Mucosa of gallbladder (tissue), 1 donor: ENCODE measurements at places on chromosomes 13 and 19. TPM values are rescaled to one million over a fixed set of nuclear protein-coding genes. Genes with fewer than 3 reads are reported as not detected.

Gene CD33
- 8.3 TPM for total RNA-seq

DNA sequence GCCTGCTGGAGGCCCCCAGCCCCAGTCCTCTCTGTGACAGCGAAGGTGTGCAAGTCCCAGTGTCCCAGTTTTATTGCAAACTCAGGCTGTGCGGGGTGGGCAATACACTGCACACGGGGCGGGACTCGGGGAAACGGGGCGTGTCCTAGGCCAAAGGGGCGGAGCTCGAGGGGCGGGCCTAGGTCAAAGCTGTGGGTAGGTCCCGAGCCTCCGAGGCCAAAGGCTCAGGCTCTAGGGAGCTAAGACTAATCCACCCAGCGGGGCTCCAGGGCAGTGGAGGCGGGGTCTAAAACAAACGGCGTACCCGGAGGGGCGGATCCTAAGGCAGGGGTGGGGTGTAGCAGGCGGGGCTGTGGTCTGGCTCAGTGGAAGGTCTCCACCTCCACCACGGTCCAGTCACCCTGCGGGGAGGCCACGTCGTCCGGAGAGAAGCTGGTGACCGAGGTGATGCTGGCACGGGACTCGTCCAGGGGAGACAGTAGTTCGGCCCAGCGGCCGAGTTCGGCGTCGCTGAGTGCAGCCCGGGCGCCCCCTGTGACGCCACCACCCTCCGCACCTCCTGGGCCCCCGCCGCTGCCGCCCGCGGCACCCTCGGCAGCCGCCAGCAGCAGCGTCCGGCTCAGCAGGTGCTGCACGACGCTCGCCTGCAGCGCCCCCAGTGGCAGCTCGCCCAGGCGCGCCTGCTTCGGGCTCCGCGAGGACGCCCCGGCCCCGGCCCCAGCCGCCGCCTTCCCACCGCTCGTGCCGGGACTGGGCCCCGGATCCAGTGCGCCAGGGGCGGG, 5.3 kb downstream of the PRR36 start:
- peak; percentile 69 for DNase-seq

DNA sequence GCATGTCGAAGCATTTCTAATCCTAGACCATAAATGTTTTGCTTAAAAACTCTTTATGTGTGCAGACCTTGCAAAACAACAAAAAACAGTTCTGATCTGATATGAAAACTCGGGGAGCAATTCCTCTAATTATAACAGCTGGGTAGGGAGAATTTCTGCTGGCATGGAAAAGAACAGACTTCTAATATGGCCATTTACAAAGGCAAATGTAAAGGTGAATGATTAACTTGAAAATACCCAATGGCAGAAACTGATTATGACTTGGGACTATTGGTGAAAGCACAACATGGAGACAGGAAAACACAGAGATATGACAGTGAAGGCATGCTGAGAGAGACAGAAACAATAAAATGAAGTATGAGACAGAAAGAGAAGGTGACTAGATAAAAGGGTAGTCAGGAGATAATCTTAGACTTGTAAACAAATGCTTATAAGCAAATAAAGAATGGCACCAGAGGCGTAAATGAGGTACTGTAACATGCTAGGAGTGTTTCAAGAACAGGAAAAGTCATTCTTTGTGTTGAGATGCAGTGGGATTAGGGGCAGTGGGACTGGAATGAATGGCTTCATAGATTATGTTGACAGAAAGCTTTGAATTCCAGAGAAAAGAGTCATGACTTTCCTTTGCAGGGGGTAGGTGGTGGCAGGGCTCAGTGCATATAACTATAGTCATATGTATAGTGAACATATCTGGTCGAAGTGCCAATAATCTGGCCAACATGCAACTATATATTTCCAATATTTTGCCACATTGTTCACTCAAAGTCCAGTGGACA, 393.0 kb downstream of the ITGBL1 start:
- no peak for DNase-seq

DNA sequence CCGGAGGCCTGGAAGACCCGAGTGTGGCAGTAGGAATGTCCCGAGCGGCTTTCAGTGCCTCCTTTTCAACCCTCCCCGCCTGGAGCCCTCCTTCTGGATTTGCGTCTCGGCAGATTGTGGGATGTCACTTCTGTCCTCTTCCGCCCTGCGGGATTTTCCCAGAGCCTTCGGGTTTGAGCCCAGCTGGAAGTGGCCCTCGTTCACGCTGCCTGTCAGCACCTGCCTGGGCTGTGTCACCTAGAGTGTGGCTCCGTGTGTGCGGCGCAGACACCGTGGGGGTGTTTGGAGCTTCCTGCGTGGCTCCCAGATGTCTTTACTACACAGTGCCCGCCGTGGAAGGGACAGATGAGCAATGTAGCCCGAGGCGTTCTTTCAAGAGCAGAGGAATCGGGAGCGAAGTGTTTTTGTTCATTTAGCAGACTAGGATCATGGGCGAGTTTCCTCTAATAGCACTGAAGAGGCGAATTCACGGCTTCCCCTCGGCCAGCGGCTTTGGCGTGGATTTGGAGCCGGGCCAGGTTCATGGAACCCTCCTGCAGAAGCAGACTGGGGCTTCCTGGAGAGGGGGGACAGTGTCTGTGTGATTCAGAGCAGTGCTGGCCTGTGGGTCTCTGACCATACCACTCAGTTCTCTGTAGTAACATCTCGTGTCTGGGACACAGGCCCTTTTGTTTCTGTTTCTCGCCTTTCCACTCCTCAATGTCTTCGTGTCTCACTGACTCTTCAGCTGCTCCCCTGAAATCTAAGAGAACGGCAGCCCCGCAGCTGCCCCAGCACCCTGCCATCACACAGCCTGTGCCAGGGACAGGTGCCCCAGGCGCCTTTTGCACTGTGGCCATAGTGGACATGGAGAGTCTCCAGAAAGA, 68.0 kb downstream of the KDM4B start:
- DNase-seq = no peak

DNA sequence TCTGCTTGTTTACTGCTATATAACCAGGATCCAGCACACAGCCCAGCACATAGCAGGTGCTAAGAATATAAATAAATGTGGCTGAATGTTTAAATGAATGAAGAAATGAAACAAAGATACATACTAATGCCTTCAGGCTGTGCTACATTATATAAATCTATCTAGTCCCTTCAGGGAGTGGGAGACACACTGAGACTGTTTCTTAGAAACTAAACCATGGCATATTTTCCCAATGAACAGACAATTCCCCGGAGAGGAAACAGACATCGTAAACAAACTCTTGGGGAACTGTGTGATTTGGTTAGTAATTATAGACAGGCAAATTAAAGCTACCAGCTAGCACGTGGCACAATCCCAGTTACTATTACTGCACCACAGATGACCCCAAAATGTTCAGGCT, 9.7 kb upstream of the FEM1A start:
- DNase-seq = no peak

Gene SLC8A2
- total RNA-seq = 5.1 TPM

Gene ERFL
- total RNA-seq = 3.4 TPM

Gene NLRP4
- total RNA-seq = not detected

GRCh38 chr19:48392860-48393558, 459 bp upstream of the GRIN2D start:
- no peak for DNase-seq

Gene SPRYD7
- total RNA-seq = 6.3 TPM

- DNase-seq = peak; percentile 23
Measured at GRCh38 chr13:30847650-30848307, 58.3 kb upstream of the MEDAG start.

DNA sequence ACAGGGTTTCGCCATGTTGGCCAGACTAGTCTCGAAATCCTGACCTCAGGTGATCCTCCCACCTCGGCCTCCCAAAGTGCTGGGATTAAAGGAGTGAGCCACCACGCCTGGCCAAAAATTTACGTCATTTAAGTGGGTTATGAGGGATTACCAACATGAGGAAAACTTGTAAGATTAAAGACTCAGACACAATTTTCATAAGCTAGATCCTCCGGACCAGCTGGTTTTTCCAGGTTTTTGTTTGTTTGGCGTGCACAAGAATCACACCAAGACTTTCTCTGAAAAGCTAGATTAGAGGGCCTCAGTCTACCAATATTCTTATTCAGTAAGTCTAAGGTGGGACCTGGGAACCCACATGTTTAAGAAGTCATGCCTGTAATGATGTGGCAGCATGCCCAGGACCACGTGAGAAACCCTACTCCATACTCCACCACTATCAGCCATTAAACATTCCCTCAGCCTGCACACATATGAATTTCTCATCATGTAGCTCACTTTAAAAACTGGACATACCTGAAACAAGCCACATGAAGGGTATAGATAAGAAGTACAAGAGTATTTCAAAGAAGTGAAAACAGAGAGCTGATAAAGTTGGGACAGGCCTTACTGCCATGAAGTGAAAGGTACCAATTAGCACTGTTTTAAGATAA, 25.7 kb downstream of the DIAPH3 start:
- DNase-seq = no peak

Gene ZNF223
- total RNA-seq = 8.1 TPM

DNA sequence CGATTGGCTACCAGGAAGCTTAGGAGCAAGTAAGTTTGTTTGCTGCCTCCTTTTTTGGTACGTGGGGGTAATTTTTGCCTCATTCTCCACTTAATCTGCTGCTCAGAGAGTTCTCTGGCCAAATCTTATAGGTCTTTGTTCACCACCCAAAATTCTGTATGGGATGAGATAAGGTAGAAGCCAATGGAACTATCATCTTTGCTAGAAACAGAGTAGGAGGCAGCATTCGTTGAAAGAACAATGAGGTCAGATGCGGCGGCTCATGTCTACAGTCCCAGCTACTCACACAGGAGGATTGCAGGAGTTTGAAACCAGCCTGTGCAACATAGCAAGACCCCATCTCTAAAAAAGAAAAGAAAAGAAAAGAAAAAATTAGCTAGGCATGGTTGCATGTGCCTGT, 5.0 kb upstream of the DNAAF3 start:
- DNase-seq = no peak

Gene MADCAM1
- 5.8 TPM for total RNA-seq

DNA sequence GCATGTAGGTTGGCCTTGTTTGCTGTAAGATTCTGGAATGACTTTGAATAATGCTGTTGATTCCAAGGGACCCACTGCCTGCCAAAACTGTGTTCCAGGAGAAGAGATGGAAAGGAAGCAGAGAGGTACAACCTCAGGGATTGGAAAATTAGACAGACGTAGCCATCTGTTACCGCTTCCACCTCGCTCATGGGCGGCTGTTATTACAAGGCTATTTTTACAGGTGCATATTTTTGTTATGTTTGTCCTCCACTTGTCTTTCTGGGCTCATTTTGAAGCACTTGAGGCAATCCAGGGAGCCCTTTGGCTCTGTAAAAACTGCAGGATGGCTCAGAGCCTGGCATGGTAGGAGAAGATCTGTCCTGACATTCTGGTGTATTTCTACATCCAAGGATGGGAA, 276.4 kb upstream of the TMTC4 start:
- no peak for DNase-seq

GRCh38 chr13:99981735-99982035, at the start of gene ZIC2:
TSS of gene ZIC2 (plus strand) at chr13:99981784. CDS start at chr13:99982065, 281 bp downstream.
- DNase-seq = no peak

Gene EFNA2
- total RNA-seq = 8.4 TPM

DNA sequence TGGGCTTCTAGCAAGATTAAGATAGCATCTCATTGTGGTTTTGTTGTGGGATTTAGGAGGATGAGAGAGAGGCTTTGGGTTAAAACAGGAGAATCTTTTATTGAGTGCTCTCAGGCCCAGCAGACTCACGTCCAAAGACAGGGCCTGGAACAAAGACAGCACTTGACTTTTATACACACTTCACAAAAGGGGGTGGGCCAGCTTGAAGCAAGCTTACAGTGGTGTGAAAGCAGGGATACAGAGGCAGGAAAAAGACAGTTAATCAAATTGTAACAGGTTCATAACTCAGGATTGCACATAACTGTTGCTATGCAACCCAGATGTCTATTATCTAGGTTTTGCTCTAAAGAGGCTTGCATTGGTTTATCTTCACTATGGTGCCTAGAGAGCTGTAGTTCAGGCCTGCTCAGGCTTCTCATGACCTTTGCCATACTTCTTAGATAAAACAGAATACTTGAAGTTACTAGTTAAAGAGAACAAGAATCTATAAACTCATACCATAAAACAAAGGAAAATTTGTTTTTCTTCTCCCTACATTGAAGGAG, 42.2 kb upstream of the CEACAM21 start:
- DNase-seq = no peak

GRCh38 chr19:18616023-18616422, 3.4 kb downstream of the TMEM59L start:
- no peak for DNase-seq

Gene ZNF57
- 6.0 TPM for total RNA-seq

DNA sequence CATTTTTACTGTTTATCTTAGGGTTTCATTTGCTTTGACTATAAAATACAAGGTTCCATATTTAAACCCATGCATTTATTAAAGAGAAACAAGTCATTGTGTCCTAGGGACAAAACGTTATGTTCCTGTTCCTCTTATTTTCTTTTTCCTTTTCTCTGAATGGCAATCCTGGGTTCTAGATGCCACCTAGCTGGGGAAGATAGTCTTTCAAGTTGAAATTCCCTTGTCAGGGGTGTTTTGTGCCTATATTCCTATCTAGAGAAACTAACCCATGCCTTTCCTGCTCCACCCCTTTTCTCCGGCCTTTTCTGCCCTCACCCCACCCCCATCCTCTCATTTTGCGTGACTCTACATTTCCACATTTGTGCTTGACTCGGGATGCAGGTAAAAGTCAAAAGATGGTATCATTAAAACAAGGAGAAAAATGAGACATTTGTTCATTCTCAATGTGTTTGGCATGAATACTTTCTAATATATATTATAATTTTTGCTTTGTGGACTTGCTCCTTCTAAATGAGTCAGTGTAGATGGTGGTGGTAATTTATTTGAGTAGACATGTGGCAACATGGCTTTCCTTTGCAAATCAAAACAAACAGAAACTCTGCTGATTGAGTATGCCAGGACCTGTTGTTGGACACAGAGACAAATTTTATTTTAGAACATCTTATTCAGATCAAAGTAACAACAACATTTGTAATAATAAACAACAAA, 26.8 kb upstream of the STARD13 start:
- no peak for DNase-seq

- DNase-seq = no peak
Measured at GRCh38 chr13:48346583-48346982, 43.0 kb downstream of the RB1 start.
